Left lung (tissue), 14 donors: ENCODE measurements at places on chromosomes 3 and 15. TPM values are rescaled to one million over a fixed set of nuclear protein-coding genes. Genes with fewer than 3 reads are reported as not detected.
A peak's percentile ranks its signal among the peaks of the same experiment; 100 is the strongest.

DNA sequence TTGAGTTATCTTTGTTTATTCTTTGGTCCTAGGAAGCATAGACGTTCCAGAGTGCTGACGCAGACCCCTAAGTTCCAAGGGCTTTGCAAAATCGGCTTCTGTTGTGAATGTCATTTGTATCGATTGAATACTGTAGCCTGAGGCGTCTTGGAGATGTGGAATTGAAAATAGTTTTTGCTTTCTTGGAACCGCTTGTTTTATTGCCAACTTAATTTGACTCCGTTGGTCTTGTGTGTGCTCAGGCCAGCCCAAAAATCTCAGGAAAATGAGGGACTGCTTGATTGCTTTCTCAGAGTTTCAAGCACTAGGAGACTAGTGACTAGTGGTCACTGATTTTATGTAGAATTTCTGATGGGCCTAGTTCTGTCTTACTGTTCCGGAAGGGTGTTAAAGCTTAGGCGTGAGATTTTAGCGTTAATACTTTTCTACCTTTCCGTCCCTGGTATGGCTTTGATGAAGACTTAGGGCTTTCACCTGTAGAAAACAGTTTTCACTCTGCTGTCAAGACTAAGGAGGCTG, 263 bp upstream of the UTS2B start:
- no peaks in the 10 kb centered on the region for H3K27me3 ChIP-seq
- no peaks in the 10 kb centered on the region for H3K36me3 ChIP-seq
- H3K4me3 ChIP-seq, result peak overlapping the region; percentile 71
- peaks cover 56% of the 10 kb centered on the region for H3K4me1 ChIP-seq
- H3K27ac ChIP-seq, result peak overlapping the region; percentile 89

DNA sequence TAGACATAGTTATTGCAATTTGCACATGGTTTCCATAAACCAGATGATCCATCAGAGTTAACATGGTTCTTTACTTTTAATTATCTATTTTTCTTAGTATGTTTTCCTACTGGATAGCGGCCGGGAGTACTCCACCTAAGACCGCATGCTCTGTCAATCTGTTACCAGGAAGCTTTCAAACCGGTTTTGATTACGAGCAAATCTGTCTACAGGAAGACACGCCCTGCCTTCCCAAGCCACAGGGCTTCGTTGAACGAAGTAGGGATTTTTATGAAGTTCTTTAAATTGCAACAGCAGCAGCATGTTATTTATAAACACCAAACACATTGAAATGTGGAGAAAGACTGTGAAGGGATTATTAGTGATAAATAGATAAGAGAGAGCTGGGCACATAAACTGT, 283.3 kb upstream of the ROBO2 start:
- no peak for DNase-seq
- no peaks in the 10 kb centered on the region for H3K27me3 ChIP-seq
- H3K36me3 ChIP-seq, result no peaks in the 10 kb centered on the region
- no peak overlapping the region for H3K4me3 ChIP-seq
- H3K4me1 ChIP-seq, result no peaks in the 10 kb centered on the region
- no peak overlapping the region for H3K27ac ChIP-seq

The FURIN gene
- 114 TPM for total RNA-seq

DNA sequence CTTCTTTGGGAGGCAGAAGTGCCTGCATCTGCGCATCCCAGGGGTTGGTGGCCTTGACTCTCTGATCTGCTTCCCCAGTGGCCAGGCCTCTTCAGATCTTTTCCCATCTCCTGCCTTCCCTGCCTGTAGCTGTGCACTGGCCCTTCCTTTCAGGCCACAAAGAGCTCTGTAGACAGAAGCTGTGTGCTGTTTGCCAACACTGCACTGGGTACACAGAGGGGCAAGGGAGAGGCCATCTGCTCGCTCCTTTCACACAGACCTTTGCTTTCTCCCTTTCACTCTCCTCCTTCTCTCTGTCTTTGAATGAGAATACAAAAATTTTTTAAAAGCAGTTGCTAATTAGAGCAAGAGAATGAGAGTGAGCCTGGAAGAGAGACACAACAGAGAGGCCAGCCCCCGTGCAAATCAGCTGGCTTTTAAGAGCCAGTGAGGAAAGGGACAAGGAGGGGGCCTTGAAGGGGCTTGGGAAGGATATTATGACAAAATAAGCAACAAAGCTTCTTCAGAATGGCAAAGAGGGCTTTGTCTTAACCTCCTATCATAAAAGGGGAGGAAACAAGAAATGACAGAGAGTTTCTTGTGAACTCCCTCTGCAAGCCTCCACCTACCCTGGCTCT, 170.9 kb downstream of the EPHB1 start:
- no peaks in the 10 kb centered on the region for H3K27me3 ChIP-seq
- H3K4me3 ChIP-seq, result no peak overlapping the region
- no peak overlapping the region for H3K27ac ChIP-seq
- no peaks in the 10 kb centered on the region for H3K36me3 ChIP-seq

GRCh38 chr3:55668359-55668758, 181.3 kb upstream of the WNT5A start:
- no peak overlapping the region for H3K4me3 ChIP-seq
- no peaks in the 10 kb centered on the region for H3K27me3 ChIP-seq
- no peaks in the 10 kb centered on the region for H3K36me3 ChIP-seq
- no peak overlapping the region for H3K27ac ChIP-seq
- no peaks in the 10 kb centered on the region for H3K4me1 ChIP-seq

The GHRL gene
- 0.17 TPM for total RNA-seq

The GCSAM gene
- total RNA-seq, result 0.20 TPM

GRCh38 chr3:126213379-126214028, 33.1 kb upstream of the ALDH1L1 start:
- peak overlapping the region; percentile 28 for H3K4me3 ChIP-seq
- peak; percentile 55 for DNase-seq
- peak overlapping the region; percentile 1 for H3K27ac ChIP-seq
- peaks cover 8% of the 10 kb centered on the region for H3K4me1 ChIP-seq
- H3K27me3 ChIP-seq, result peaks cover 22% of the 10 kb centered on the region

GRCh38 chr15:69305204-69305931, 6.7 kb downstream of the PAQR5 start:
- H3K27ac ChIP-seq, result no peak overlapping the region
- peak; percentile 54 for DNase-seq
- H3K27me3 ChIP-seq, result peaks cover under 1% of the 10 kb centered on the region
- H3K36me3 ChIP-seq, result no peaks in the 10 kb centered on the region

The PATL2 gene
- total RNA-seq, result 1.7 TPM

The MAN2C1 gene
- 211 TPM for total RNA-seq

The KNG1 gene
- not detected for total RNA-seq

DNA sequence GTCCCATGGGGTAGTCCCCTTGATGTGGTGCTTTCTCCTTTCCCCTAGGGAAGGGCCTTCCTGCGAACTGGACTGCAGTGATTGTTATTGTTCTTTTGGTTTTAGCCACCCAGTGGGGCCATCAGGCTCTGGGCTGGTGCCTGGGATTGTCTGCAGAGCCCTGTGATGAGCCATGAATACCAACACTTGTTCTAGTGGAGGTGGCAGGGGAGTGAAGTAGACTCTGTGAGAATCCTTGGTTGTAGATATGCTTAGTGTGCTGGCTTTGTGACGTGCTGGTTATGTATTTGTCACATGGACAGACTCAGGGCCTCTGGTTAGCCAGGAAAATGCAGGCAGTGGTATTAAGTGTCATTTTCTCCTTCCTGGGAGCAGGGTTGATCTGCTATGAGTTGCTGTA, 51.8 kb upstream of the NDUFB4 start:
- H3K27me3 ChIP-seq, result no peaks in the 10 kb centered on the region
- H3K36me3 ChIP-seq, result no peaks in the 10 kb centered on the region
- no peaks in the 10 kb centered on the region for H3K4me1 ChIP-seq
- DNase-seq, result no peak
- H3K4me3 ChIP-seq, result no peak overlapping the region
- no peak overlapping the region for H3K27ac ChIP-seq

- no peaks in the 10 kb centered on the region for H3K27me3 ChIP-seq
- no peak for DNase-seq
- no peaks in the 10 kb centered on the region for H3K4me1 ChIP-seq
- no peak overlapping the region for H3K4me3 ChIP-seq
- no peak overlapping the region for H3K27ac ChIP-seq
- peaks cover 11% of the 10 kb centered on the region for H3K36me3 ChIP-seq
These were observed 235.6 kb downstream of the PCCB start for GRCh38 chr3:136485777-136486176.

The MESP1 gene
- total RNA-seq, result 3.0 TPM

The BLOC1S6 gene
- total RNA-seq, result 37.0 TPM
